ENCODE measurements at places on chromosomes 12 and 14.

DNA sequence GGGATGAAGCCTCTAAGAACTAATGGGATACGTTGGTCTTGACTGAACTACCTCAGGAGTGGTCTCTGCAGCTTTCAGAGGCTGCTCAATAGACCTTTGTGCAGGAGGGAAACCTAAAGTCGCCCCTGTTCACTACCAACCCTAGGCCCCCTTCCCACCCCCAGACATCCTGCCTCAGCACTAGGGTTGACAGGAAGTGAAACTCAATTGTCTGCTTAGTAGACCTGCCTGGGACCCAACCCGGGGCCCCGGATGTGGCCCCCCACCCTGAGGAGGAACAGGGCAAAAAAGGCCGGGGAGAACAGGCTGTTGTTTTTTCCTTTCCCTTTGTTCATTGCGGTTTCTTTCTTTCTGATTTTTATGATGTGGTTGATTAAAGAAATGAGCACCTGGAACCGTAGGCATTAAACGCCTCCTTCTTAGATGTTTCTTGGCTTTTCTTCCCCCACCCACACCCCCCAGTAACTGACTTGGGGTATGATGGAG lies 1.6 kb upstream of the DGKA start:
- DNase-seq = peak; percentile 85

DNA sequence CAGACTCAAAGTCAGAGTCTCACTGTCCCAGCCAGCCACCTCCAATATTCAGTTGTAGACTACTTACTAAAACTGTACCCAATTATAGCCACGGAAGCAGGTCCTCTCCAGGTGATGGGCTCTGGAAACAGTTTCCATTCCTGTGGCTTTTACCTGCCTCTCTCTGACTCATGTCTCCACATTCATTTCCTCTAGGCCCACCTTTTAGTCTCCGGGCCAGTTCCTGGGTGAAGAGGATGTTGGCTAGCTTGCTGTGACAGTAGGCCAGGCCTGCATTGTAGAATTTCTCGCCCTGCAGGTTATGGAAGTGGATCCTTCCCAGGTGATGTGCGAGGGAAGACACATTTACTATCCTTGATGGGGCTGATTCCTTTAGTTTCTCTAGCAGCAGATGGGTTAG lies 5.6 kb downstream of the RDH11 start:
- no peak for DNase-seq

GRCh38 chr12:52969828-52970569 lies 21.1 kb downstream of the KRT18 start:
- DNase-seq = no peak

GRCh38 chr14:55807053-55807880 lies 227.3 kb downstream of the KTN1 start:
- DNase-seq = peak; percentile 50

GRCh38 chr12:118830296-118830695 lies 151.0 kb upstream of the SRRM4 start:
- DNase-seq = no peak

DNA sequence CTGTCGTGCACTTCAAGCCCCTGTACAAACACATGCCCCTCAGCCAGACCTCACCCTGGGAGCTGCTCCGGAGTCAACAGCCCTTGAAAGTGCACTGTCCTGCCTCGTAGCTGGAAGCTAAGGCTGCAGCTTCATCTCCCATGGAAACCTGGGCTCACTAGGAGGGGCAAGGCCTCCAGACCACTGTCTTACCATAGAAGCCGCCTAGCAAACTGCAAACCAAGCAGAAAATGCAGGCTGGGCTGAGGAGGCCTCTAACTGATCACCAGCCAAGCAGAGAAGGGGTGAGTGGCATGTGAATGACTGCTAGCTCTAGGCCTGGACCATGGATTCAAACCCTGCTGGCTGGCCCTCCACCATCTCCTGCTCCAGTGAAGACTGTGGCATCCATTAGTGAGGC lies 340.2 kb downstream of the CACNA1C start:
- DNase-seq = no peak

GRCh38 chr14:100281286-100282082 lies 24.8 kb downstream of the SLC25A29 start:
- DNase-seq = no peak

- no peak for DNase-seq
These were observed 20.3 kb upstream of the SERPINA6 start for GRCh38 chr14:94343238-94344005.

- no peak for DNase-seq
These were observed 30.5 kb downstream of the ZFHX2 start for GRCh38 chr14:23520899-23521533.

GRCh38 chr12:123393747-123394146 lies 9.8 kb downstream of the KMT5A start:
- DNase-seq = no peak

- no peak for DNase-seq
These were observed 219.1 kb downstream of the RPL10L start for GRCh38 chr14:46432516-46432915.

- no peak for DNase-seq
These were observed 15.5 kb downstream of the COX14 start for GRCh38 chr12:50127546-50127945.

- no peak for DNase-seq
These were observed 90.2 kb upstream of the SLC38A2 start for GRCh38 chr12:46462641-46463355.

DNA sequence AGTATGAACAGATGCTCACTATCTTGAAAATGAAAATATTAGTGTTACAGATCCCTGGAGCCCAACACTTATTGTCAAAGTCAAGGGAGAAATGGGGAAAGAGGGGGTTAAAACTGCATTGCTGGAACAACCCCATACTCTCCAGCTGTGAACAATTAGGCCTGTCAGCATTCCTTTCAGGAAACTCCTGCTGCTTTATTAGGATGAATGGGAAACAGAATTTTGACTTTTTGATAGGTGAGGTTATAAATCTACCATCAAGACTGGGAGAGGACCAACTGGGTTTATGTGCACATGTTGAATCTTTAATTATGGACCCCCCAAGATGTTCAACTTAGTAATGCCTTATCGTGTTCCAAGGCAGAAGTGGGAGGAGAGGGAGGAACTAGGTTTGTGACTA lies 85.0 kb downstream of the TMTC1 start:
- no peak for DNase-seq

GRCh38 chr14:93212432-93212831 lies 5.4 kb downstream of the UBR7 start:
- no peak for DNase-seq

GRCh38 chr12:78210894-78211302 lies 380.2 kb downstream of the NAV3 start:
- DNase-seq = no peak

- DNase-seq = no peak
These were observed 208.3 kb downstream of the EXOC5 start for GRCh38 chr14:57060276-57060955.

DNA sequence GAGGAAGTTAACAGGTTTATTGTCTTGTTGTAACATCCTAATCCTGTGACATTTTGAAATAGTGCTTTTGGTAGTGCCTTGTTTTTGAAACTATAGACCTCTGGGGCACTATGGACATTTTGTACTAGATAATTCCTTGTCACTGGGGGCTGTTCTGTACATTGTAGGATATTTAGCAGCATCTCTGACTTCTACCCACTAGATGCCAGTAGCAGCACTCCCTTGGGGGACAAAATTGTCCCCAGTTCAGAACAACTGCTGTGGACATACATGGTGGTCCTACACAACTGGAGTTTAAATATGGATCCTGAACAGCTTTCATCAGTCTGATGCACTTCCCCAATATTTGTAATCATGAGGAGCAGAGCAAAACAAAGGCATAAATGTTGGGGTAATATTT lies 264.7 kb downstream of the RAD51B start:
- no peak for DNase-seq

GRCh38 chr14:49972131-49972671 lies 79.3 kb downstream of the ARF6 start:
- DNase-seq = no peak

- no peak for DNase-seq
These were observed 309.3 kb downstream of the ITPR2 start for GRCh38 chr12:26523708-26524150.

GRCh38 chr14:77738559-77739250 lies 22.3 kb downstream of the SNW1 start:
- no peak for DNase-seq

- DNase-seq = peak; percentile 69
These were observed 252.2 kb upstream of the FOXN3 start for GRCh38 chr14:89669193-89669592.

GRCh38 chr12:30926243-30927221 lies at the start of gene TSPAN11:
TSS of gene TSPAN11 (plus strand) at chr12:30926748. CDS start at chr12:30953992, 27,244 bp downstream.
- DNase-seq = peak; percentile 32

DNA sequence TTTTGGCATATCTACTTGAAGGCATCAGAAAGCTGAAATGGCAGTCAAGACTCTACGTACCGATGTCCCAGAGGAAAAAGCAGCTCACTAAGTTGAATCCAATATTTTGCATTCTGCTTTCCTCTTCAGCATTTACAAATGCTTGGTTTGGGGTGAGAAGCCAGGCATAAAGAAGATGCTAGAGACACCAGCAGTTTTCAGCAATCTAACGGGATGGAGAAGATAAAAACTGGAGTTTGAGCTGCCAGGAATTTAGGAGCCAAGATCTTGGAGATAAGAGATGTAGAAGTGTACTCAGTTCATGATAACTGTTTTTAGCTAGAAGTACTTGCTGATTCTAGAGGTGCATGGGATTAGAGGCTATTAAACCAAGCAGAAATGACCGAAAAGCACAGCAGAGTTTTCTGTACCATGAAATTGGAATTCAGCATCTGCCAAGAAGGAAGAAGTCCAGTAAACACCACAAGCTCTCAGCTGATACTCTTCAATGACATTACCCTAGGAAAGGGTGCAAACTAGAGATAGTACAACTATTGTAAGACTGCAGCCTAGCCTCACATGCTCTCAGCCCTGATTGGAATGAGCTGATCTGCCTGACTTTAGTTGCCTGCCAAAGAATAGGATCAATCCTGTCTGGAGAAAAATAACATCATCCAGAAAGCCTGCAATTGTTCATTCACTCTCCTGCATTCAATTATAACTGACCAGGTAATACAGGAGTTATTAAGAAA lies 7.4 kb upstream of the ALDH1L2 start:
- DNase-seq = no peak

DNA sequence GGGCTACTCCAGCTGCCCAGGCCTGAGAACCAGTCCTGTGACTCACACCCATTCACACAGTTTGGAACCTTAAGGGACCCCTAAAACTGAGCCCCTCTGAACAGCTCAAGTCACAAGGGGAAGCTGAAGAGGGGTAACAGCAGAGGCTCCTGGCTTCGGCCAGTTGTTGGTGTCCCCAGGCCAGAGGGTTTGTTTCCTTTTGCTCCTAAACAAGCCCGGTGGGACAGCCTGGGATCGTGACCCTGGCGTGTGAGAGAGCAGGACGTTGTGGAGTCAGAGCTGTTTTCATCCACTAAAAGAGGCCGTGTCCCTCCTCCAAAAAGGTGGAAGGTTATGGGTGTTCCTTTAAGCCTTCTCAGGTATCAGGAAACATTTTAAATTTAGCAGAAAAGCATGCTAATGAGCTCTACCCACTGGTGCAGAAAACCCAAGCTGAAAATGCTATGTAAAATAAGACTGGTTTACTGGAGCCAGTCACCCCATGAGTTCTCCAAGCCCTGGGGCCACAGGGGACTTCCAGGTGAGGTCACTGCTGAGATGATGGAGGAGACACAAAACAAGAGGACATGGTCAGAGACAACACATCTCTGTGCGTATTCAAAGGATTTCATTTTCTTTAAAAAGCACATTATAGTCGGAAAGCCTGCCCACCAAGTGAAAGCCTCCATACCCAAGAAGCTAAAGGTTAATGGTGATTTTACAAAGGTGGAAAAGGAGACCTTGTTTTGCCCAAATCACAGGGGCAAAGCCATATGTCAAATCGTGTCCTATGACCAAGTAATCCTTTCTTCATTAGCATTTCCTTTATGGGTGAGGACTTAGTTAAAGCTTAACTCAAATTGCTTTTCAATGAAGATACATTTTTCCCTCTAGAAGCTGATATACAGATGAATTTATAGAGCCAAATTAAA lies 14.1 kb downstream of the PRKAB1 start:
- no peak for DNase-seq

- no peak for DNase-seq
These were observed 3.9 kb upstream of the SYNE2 start for GRCh38 chr14:63848890-63849289.

DNA sequence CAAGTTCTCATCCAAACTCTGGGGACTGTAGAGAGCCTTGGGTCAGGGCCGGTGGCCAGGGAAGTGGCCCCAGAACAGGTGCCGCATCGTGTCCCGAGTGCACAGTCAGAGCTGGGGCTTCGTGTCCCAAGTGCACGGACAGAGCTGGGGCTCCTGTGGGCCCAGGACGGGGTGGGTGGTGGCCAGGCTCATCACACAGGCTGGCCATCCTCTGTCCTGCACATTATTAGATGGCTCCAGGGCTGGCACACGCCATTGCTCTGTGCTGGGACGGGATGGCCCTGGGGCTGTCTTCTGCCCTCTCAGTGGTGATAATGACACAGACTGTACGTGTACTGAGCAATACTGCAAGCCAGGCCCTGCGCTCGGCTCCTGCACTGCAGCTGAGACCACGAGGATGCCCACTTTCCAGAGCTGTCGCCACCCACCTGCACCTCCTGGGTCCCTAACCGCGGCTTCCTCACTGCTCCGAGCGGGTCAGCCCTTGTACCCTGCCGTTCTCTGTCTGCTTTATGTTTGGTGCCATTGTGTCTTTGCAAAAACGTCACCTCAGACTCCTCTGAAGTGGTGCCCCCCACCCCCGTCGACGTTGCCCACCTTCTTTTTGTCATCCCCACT lies 1.9 kb downstream of the FBRSL1 start:
- no peak for DNase-seq

GRCh38 chr14:100085462-100085861 lies 20.2 kb downstream of the EVL start:
- no peak for DNase-seq

DNA sequence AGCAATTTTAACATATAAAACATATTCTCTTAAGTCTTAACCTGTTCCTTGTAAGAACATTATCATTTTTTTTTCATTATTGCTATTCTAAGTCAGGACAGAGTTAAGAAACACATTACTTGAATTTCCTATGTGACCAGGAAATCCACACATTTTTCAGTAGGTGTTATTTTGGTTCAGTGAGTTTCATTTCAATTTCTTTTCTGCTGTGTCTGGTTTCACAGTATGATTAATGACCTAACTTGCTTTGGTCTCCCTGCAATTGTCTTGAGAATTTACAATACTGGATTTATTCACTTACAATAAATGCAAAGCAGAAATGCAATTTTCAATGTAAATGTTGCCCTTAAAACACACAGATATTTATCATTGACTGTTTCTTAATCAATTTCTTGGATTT lies 396.9 kb upstream of the TMTC1 start:
- no peak for DNase-seq

DNA sequence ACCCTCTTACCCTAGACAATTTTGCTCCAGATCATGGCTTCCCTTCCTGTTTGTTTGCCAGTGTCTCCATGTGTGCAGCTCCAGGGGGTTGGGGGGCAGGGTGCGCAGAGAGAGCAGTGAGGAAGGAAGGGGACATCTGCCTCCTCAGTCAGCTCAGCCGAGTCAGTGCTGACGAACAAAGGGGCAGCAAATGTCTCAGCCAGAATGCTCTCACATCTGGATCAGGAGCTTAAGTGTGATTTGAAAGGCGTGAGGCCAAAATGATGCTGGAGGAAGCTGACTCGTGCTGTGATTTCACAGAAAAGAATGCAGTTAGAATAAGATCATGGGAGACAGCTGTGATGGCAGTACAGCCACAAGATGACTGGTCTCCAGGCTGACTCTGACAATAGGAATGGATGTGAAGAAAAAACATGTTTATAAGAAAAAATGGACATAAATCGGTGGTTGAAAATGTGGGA lies 27.1 kb upstream of the CDK17 start:
- no peak for DNase-seq

All from activated naive CD8-positive, alpha-beta T cell treated with anti-CD3 and anti-CD28 coated beads, Interleukin-2, amount 10 ng/mL, durations not matched to agents 7 days and 5 days (primary cell).